ENCODE measurements at places on chromosomes 5 and 9. TPM values are rescaled to one million over a fixed set of nuclear protein-coding genes. Genes with fewer than 3 reads are reported as not detected.

DNA sequence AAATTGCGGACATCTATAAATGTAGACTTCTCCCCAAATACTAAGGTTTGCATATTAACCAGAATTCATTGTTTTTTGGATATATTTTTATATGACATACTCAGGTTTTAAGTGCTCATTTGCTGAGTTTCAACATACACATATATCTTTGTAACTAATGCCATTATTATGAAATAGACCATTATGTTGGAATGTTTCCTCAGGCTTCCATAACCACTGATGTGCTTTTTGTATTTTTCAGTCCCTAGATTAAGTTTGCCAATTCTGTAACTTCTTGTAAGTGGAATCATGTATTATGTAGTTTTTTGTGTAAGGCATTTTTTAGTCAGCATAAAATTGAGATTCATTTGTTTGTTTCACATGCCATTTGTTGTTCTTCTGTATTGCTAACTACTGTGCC lies 32.1 kb downstream of the HSPA4 start:
- peaks cover 5% of the 10 kb centered on the region for H3K36me3 ChIP-seq
- H3K4me3 ChIP-seq, result no peak overlapping the region
- no peak for DNase-seq
- H3K27me3 ChIP-seq, result no peaks in the 10 kb centered on the region

GRCh38 chr5:154211641-154212390 lies 21.3 kb downstream of the GALNT10 start:
- no peak overlapping the region for H3K27ac ChIP-seq
- H3K4me3 ChIP-seq, result no peak overlapping the region
- H3K27me3 ChIP-seq, result no peaks in the 10 kb centered on the region

GRCh38 chr5:121384359-121384758 lies 467.3 kb upstream of the FTMT start:
- no peak overlapping the region for H3K4me3 ChIP-seq
- no peaks in the 10 kb centered on the region for H3K36me3 ChIP-seq
- no peaks in the 10 kb centered on the region for H3K27me3 ChIP-seq
- H3K27ac ChIP-seq, result no peak overlapping the region
- DNase-seq, result no peak
- H3K4me1 ChIP-seq, result no peaks in the 10 kb centered on the region

Gene LEAP2
- 7.2 TPM for total RNA-seq

Gene STRBP
- total RNA-seq, result 28.7 TPM

Gene ARHGEF37
- 3.7 TPM for total RNA-seq

Data from activated T-cell treated with anti-CD3 and anti-CD28 coated beads, Interleukin-2, amount 50 U/mL, for 72 hours (primary cell).